OCI-M1 (cell line): ENCODE measurements at places on chromosomes 1 and 21.

DNA sequence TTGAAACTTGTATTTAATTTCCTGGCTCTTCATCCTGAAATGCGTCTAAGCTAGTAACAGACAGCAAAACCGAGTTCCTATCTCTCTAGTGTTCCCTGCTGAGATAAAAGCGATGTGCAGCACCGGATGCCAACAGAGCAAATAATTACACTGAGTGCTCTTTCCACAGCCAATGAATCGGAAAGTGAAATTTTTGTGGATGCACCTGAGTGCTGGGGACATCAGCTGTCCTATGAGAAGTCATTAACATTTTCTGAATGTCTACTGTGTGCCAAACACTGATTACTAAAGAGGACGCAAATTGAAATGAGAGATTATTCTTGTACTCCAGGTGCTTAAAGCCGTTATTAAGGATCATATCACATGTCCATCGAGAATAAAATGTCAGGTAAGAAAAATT is 278.0 kb downstream of the RGS7 start:
- no peak for DNase-seq

DNA sequence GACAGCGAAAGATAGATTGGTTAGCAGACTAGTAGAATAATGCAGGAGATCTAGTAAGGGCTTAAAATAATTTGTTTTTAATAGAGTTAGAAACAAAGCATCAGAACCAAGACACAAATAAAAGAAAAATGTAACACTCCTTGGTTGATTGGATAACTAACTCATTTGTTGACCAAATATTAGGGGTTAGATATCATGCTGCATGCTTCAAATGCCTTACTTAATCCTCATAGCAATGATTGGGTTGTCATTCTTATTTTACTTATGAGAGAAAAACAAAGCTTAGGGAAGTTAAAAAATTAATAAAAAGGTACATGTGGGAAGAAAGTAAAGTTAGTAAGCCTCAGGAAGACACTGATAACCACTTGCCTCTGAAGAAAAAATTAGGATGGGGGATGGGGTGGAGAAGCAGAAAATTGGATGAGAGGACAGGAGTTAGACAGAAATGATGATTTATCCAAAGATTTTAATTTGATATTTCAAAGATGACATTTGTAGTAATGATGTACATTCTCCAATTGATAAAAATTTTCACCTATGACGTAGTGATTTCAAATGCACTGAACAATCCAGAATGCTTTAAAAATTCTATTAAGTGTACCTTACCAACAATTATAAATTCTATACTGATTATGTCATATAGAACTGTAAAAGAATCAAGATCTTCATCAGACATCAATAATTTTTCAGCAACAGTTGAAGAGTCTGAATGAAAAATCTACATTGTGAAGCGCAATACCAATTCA is 374.7 kb downstream of the COL11A1 start:
- DNase-seq = no peak

DNA sequence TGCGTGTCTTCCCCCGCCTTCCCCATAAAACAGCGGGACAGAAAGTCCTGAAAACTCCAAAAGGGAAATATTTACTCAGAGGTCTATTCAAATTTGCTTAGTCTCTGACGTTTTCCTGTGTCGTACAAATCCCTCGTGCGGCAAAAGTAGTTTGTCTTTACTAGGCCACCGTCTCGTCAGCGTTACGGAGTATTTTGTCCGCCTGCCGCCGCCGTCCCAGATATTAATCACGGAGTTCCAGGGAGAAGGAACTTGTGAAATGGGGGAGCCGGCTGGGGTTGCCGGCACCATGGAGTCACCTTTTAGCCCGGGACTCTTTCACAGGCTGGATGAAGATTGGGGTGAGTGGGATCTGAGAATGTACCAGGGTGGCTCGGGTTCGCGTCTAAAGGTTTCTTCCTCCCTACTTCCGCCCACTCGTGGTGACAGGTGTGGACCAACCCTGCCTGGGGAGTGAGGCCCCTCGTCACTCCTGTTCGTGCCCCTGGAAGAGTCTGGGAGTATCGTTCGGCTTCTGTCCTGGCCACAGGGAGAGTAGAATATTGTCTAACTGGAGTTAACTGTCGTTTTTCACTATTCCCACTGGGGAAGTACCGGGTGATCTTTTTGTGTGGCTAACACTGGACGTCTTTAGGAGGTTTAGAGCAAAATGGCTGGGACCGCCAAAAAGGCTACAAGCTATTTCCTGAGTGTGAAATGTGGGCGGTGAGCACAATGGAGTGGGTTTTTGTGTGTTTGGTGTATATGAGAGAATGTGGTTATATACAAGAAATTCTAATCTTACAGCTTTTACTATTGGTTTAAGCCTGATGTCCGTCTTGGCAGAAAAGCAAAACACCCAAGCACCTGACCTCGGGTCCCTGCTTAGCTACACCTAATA is at the start of gene ATF6:
TSS of gene ATF6 (plus strand) at position 219 of the 880 bp plus-strand sequence. CDS start at position 260, 41 bp downstream.
- DNase-seq = peak; percentile 97

DNA sequence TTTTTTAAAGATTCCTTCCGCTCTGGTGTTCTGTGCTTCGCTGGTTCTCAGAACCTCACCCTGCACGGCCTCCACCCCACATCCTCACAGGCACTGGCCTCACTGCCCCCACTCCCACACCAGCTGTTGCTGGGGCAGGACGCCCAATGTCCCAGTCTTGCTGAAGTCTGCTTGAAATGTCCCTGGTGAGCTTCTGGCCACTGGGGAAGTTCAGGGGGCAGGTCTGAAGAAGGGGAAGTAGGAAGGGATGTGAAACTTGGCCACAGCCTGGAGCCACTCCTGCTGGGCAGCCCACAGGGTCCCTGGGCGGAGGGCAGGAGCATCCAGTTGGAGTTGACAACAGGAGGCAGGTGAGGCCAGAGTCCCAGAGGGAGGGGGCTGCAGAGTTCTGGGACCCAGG is at the start of gene C1QA:
TSS of gene C1QA (plus strand) at position 276 of the 400 bp plus-strand sequence. CDS start 989 bp downstream, outside the sequence.
- peak; percentile 22 for DNase-seq
